ENCODE measurements at places on chromosomes 6 and 20.

DNA sequence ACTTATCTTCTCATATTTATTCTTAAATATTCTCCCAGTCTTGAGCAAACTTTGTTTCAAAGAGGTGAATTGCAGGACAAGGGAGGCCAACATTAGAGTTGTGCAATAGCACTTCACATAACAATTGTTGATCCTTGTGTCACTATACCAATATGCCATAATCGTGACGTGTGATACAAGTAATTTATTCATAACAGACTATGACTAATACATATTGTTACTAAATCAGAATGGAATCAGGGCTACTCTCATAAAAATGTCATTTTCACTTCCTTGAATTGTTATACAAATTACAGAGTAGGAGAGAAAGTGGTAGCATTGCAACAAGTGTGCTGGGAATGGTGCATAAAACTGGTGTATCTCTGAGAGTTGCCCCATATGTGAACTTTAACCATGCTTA, 37.2 kb upstream of the PLCB1 start:
- no peak for DNase-seq

- DNase-seq: no peak
Measured at GRCh38 chr20:37383229-37383989, 37.5 kb downstream of the SRC start.

- no peak for DNase-seq
Measured at GRCh38 chr6:30591008-30591407, 19.8 kb downstream of the ABCF1 start.

GRCh38 chr20:16368645-16369292, 204.5 kb downstream of the KIF16B start:
- no peak for DNase-seq

DNA sequence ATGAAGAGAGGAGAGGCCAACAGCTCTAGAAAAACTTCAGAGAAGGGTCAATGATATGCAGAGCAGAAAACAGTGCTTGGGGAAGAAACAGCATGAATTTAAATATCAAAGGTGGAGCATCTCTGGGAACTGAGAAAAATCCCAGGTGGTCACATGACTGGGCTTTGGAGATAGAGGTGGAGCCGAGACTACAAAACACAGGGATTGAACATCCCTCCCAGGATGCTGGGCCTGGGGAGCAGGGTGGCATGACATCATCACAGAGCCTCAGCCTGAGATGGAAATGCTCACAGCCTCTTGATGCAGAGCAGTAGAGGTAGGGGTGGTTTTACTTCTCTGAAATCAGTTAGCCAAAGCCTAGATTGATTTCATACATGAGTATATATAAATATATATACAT, 529.5 kb downstream of the PRKN start:
- DNase-seq: no peak

GRCh38 chr20:52193886-52194545, 2.4 kb upstream of the ZFP64 start:
- DNase-seq: no peak

DNA sequence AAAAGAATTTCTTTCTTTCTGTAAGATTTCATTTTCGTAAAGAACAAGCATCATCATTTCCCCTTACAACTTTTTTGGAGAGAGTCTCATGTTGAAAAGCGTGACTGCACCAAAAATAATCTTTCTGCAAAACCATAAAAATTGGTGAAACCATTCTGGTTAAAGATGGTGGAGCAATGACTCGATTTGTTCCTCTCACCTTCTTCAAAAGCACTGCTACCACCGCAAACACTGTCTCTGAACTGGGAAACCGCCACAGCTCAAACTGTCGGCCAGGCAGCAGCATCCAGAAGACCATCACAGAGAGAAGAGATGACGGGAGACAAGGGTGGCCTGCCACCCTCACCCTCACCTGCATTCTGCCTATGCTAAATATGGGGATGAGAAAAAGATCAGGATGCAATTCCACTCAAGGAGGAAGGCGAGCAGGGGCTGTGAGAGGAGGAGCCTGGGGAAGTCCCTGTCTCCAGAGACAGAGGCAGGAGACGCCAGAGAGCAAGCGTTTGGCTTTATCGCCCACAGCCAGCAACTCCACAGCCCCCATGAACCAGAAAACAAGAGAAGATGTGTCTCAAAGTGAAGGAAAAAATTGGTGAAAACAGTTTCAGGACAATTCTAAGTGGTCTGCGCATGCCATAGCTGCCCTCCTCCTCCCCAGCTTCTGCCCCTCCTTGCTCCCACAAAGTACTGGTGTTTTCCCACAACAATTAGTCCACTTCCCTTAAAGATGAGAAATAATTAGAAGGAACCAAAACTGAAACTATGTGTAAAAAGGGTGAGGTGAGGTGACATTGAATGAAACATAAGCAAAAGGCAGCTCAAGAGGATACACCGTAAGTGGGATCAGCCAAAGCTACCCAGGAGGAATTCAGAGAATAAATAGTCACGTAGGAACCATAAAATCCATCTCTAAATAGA, 255.5 kb downstream of the KIF16B start:
- DNase-seq: no peak

- DNase-seq: no peak
Measured at GRCh38 chr6:36958775-36959554, 4.4 kb downstream of the PI16 start.

DNA sequence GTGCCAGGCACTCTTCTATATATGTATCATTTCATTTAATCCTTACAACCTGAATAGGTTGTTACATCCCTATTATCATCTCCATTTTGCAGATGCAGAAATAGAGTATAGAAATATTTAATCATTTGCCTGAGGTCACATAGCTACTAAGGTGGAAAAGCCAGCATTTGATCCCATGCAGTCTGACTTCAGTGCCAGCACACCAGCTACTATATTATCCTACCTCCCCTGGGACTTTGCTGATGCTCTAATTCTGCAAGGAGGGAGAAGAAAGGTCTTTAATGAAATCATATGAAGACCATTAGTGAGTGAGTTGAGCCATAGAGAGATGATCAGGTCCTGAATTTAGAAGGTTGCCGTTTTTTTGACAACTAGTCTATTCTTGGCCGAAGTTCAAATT, 53.7 kb downstream of the TOP1 start:
- DNase-seq: no peak

DNA sequence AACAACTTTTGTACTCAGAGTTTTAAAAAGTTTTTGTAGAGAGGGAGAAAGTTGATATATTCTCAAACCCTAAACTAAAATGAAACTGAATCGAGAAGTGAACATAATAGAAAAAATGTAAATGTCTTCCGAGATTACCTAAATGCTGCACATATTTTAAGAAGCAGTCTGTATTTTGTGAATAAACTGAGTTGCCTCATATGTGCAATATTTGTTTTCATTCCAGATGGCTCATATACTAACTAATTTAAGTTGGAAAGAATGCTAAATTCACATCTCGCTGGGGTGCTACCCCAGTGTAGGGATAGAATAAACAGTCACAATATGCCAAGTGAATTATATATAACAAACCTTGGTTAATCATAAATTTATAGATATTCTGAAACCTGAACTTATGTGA, 285.9 kb upstream of the THEMIS start:
- DNase-seq: no peak

DNA sequence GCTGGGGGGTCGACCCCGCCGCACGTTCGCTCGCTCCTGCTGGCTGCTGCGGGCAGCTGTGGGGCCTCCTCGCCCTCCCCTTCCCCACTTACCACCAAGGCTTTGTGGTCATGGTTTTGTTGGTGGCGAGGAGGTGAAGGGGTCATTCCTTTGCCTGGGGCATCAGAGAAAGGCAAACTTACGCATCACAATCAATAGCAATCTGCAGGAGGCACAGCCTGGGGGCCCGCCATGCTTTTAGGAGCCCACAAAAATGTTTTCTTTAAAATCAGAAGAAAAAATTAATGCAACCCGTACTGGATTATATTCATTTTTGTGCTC, 137.0 kb downstream of the IMPG1 start:
- DNase-seq: no peak

- no peak for DNase-seq
Measured at GRCh38 chr6:106431972-106432371, 71.5 kb downstream of the CRYBG1 start.

DNA sequence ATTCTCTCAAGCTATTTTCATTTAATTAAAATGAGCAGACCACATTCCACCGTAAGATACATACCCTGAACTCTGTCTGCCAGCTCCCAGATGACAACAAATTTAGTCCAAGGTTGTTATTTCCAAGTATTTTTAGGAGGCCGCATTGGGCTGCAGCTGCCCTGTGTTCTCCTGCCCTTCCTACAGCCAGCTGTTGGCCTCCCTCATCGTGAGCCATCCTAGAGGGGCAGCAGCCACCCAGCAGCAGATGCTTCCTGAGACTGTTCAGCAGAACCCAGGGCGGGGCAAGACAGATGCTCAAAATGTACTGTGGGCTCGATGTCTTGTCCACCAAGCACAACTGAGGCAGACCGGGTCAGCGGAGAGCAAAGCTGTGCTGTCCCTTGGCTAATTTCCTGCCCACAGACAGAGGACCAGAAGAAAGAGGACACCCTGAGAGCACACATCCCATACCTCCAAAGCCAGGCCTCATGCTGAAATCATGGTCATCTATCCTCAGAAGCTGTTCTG, 16.4 kb downstream of the GABRR1 start:
- no peak for DNase-seq

DNA sequence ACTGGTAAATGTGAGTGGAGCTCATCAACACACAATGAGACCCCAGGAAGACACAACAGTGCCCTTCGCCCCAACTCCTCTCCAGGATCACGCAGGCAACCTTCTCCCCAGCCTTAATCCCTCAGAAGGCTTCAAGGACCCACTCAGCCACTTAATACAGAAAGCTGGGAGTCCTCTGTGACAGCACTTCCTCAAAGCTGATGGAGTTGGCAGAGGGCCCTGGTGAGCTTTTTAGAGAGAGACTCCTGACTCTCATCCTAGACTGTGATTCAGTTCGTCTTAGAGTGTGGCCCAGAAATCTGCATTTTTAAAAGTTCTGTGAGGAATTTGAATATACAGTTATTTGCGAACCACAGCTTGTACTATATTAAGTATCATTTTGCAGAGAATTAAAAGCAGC, 187.7 kb downstream of the UST start:
- DNase-seq: no peak

DNA sequence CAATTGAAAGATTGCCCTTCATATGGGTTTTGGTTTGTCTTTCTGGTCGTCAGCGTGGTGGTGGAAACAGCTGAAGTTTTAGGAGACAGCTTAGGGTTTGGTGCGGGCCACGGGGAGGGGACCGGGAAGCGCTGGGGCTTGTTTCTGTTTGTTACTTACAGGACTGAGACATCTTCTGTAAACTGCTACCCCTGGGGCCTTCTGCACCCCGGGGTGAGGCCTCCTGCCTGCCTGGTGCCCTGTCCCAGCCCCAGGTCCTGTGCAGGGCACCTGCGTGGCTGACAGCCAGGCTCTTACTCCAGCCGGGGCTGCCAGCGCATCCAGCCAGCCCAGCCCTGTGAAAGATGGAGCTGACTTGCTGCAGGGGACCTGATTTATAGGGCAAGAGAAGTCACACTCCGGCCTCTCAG, 22.8 kb downstream of the NPEPL1 start:
- DNase-seq: no peak

DNA sequence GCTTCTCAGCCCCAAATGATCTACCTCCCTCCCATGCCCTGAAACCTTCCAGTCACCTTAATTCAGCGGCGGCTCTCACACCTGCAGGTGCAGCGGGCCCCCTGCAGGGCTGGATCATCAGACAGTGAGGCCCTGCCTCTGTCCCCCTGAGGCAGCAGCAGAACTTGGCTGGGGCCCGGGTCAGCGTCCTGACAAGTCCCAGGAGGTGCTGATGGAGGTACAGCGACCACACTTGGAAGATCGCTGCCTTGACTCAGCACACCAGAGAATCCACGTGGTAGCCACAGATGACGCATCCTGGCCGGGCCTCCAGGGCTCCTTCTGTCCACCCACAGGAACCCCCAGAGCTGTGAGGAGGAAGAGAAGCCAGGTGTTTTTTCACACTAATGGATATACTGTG, 116.4 kb upstream of the THBS2 start:
- DNase-seq: no peak

DNA sequence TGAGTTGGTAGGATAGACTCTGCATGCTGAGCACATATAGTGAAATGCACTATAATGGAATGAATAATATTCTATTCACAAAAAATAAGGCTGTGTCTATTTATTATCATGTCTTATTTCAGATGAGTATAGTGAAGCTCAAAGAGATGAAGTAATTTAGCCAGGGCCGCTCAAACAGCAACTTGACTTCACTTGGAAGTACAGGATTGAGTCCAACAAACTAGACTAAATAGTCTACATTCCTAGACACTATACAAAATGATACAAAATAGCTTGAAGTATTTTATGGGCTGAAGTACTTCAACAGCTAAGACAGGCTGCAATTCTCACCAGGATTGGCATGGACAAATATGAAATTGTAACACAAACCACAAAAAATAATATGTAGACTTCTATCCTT, 144.5 kb upstream of the DST start:
- DNase-seq: no peak

GRCh38 chr6:136927292-136927691, 5.2 kb downstream of the SLC35D3 start:
- DNase-seq: no peak

DNA sequence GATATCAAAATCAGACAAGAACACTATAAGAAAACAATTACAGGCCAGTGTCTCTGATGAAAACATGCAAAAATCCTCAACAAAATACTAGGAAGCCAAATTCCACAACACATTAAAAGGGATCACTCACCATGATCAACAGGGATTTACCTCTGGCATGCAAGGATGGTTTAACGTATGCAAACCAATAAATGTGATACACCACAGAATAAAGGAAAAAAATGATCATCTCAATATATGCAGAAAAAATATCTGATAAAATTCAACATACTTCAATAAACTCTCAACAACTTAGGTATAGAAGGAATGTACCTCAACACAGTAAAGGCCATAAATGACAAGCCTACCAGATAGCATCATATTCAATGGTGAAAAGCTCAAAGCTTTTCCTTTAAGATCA, 66.6 kb downstream of the SHPRH start:
- DNase-seq: no peak

DNA sequence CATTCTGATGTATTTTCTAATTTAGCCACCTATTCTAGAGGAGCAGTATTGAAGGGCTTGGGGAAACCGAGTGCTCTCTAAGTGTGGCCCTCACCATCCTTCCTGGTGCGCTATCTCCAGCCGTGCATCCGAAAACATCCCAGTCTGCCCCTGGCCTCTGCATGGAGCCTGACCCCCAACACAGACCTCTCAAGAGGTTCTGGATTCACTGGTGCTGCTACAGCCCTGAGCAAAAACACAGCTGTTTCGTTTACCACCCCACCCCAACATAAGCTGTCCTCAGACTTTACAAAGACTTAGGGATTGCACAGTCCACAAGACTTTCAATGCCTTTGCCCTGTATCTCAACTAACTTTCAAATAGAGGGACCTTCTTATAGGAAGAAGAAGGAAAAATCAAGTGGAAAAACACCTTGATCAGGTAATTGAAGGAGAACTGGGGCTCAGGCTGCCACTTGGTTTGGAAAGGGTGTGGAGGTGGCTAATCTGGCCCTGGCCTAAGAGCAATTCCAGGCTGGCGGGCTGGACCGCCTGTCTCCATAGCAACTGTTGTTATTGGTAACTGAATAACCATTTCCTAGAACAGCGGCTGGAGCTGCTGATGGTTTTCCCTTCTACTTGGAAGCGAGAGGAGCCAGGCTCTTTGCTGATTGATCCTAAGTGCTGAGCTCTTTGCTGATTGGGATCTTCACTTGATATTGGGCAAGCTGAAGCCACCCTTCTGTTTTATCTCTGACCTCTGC, 90.2 kb upstream of the TOX2 start:
- DNase-seq: no peak

GRCh38 chr20:38126146-38126921, 38.7 kb downstream of the TGM2 start:
- no peak for DNase-seq

- no peak for DNase-seq
Measured at GRCh38 chr20:16678779-16679178, 51.0 kb upstream of the SNRPB2 start.

GRCh38 chr6:113574147-113574546, 283.0 kb upstream of the MARCKS start:
- DNase-seq: no peak
